ENCODE measurements at places on chromosomes 11 and 22. TPM values are rescaled to one million over a fixed set of nuclear protein-coding genes. Genes with fewer than 3 reads are reported as not detected.

DNA sequence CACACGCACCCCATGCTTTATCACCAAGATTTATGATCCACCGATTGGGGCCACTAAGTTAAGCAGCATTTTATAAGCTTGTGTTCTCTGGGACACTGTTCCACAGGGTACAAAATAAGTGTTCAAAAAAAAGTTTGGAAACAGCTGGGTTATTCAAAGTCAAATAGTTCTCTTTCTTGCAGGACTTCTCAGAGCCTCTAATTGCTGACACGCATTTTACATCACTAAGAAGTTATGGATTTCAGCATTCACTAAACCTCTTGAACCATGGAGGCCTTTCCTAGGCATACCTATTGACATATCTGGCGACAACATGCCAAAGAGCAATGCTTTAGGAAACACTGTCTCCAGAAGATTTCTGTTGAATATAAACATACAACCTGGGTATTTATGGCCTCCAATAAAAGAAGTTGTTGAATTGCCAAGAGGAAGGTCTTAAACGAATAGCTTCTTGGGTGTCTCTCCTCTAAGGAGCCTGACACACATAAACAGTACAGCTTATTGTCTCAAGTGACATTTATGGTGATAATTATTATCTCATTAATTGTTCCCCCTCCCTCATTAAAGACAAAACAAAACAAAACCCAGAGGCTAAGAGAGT is 147.1 kb upstream of the ARHGAP20 start:
- DNase-seq, result no peak
- no peak overlapping the region for H3K4me3 ChIP-seq
- no peaks in the 10 kb centered on the region for H3K27me3 ChIP-seq
- H3K27ac ChIP-seq, result no peak overlapping the region
- no peaks in the 10 kb centered on the region for H3K36me3 ChIP-seq

GRCh38 chr11:71991494-71991893 is 7.2 kb upstream of the IL18BP start:
- no peak for DNase-seq
- H3K4me1 ChIP-seq, result peaks cover 27% of the 10 kb centered on the region
- peaks cover 43% of the 10 kb centered on the region for H3K36me3 ChIP-seq
- H3K27me3 ChIP-seq, result no peaks in the 10 kb centered on the region

The FGF4 gene
- total RNA-seq, result not detected

The ARHGAP42 gene
- total RNA-seq, result 2.9 TPM

The LMNTD2 gene
- 3.9 TPM for total RNA-seq

All from K562 (cell line).